Mononuclear cell (primary cell): ENCODE measurements at places on chromosomes 12 and 14. TPM values are rescaled to one million over a fixed set of nuclear protein-coding genes. Genes with fewer than 3 reads are reported as not detected.

The TSPAN11 gene
- total RNA-seq, result not detected

The CCND2 gene
- 60.7 TPM for total RNA-seq

The CABP1 gene
- not detected for total RNA-seq

The HOTAIR gene
- total RNA-seq, result not detected

The ITGB7 gene
- total RNA-seq, result 49.8 TPM

The KLRG1 gene
- 23.6 TPM for total RNA-seq

The SRRM4 gene
- total RNA-seq, result not detected

The TAS2R19 gene
- total RNA-seq, result 1.8 TPM

The NEUROD4 gene
- total RNA-seq, result not detected
